K562 (cell line): ENCODE measurements at places on chromosomes 5 and 9. TPM values are rescaled to one million over a fixed set of nuclear protein-coding genes. Genes with fewer than 3 reads are reported as not detected.

The GLIPR2 gene
- total RNA-seq: 3.8 and 4.7 TPM in 2 replicates

The PLCXD3 gene
- total RNA-seq: 0.02 TPM in 1 of 2 replicates, not detected in the other

The KIF20A gene
- 49.0 and 52.6 TPM in 2 replicates for total RNA-seq

The GFI1B gene
- 73.4 and 75.7 TPM in 2 replicates for total RNA-seq

The SLC22A5 gene
- 11.5 and 13.3 TPM in 2 replicates for total RNA-seq

The SPATA31D4 gene
- total RNA-seq: not detected in 2 replicates

The CDH10 gene
- total RNA-seq: not detected in 2 replicates

The C9orf152 gene
- not detected in 2 replicates for total RNA-seq

DNA sequence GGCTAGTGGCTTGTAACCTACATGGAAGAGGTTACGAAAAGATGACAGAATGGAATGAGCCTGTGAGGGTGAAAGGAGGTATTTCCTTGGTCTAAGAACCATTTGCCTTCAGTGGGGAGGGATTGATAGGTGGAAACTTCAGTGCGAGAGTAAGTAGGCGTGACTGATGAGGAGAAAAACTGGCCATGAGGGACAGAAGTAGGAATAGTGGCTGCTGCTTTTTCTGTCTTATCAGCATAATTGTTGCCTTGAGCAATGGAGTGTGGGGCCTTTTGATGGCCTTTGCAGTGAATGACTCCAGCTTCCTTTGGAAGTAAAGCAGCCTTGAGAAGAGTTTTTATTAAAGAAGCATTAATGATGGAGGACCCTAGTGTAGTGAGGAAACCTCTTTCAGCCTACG lies 9.0 kb upstream of the ZNF79 start:
- no peak overlapping the region for H3K27ac ChIP-seq
- no peak for DNase-seq
- H3K4me1 ChIP-seq: peaks cover 12% of the 10 kb centered on the region; the same call in 2 of the 3 replicates
- H3K27me3 ChIP-seq: no peaks in the 10 kb centered on the region
- no peak overlapping the region for H3K4me3 ChIP-seq
- H3K36me3 ChIP-seq: no peaks in the 10 kb centered on the region

DNA sequence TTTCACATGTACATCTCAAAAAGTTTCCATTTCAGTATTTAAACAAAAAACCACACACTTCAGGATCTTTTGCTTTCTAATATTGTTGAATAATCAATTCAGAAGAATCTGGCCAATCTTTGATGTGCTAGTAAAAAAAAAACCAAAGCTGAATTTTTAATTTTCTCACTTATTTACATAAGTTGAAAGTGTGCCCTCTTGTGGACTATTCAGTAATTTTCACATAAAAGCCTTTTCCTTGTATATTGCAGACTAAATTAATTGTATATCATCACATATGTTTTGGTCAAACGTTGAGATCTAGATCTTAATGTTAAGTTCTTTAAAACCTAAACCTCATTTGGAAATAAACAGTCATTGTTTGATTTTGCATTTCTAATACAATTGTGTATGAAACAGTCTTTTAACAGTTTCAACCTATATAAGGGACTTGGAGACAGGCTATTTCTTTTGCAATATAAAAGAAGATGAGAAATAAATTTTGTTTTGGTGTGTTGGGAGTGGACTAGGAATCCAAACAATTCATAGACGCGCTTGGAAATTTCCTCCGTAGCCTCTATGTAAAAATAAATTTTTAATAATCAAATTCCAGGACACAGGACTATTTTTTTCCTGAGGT lies 68.1 kb downstream of the NIPBL start:
- H3K4me3 ChIP-seq: no peak overlapping the region
- H3K4me1 ChIP-seq: no peaks in the 10 kb centered on the region
- no peak overlapping the region for H3K27ac ChIP-seq

- H3K4me1 ChIP-seq: peaks cover 11% of the 10 kb centered on the region
- DNase-seq: no peak
- no peaks in the 10 kb centered on the region for H3K36me3 ChIP-seq
- H3K4me3 ChIP-seq: no peak overlapping the region
Measured at GRCh38 chr9:125393426-125393825, 131.8 kb downstream of the GAPVD1 start.

DNA sequence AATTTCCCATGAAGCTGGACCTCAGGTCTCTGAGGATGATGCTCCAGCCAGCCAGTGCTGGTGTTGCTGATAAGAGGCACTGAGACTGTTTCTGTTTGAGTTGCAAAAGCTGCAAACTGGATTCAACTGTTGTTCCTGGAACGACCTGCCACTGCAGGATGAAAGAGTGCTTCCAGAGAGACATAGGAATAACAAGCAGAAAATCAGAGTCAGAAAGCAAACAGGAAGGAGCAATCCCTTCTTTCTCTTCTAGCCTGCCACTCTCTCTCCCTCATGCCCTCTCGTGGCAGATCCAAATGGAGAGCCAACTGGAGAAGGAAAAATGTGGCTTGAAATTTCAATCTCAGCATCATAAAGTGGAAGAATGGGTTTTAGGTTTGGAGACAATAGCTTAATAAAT lies 110.4 kb downstream of the STARD4 start:
- H3K4me3 ChIP-seq: no peak overlapping the region
- H3K27me3 ChIP-seq: no peaks in the 10 kb centered on the region

DNA sequence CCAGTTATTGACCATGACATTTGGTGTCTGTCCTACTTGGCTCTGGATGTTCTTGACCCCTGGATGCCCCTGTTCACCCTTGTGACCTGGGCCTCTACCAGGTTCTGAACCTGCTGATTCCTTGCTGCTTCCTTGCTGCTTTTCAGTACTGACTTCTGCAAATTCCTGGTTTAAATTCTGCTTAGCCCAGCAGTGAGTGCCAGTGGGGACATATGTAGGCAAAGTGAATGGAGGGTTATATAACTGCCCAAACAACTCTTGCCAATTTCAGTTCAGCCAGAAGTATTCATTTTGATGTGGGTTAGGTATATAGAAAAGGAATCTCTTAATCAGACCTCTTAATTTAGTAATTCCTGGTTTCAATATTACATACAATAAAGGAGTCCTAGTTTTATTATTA lies 220.6 kb downstream of the TAF11L14 start:
- H3K27ac ChIP-seq: no peak overlapping the region
- no peak overlapping the region for H3K4me3 ChIP-seq
- no peaks in the 10 kb centered on the region for H3K36me3 ChIP-seq
- H3K4me1 ChIP-seq: no peaks in the 10 kb centered on the region
- no peaks in the 10 kb centered on the region for H3K27me3 ChIP-seq
- no peak for DNase-seq

DNA sequence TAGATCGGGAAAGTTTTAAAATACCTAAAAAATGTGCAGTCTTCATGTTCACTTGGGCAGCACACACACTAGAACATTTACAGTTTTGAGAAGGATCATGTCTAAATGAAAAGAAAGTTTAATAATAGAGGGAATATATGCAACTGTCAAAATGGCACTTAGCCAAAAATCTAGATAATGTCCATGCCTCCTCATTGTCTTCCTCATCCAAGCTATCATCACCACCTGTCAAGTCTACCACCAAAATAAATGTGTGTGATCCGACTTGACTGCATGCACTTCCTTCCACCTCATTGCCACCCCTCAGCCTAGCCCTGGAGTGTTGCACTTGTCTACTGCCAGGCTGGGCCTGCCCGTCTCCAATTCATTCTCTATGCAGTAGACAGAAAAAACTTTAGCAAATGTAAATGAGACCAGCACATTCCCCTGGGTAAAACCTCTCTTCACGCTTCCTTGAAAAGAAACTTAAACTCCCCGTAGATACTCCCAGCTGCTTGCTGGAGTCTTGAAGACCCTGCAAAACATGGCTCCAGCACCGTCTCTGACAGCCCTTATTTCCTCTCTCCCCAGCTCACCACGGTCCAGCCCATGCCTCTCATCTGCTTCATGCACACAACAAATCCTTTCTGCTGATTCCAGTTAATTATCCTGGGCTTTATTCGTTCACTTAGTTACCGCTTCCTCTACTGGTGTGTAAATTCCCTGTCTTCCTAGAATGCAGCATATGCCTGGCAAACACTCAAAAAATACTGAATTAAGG lies 66.9 kb downstream of the FANCC start:
- DNase-seq: no peak
- no peaks in the 10 kb centered on the region for H3K27me3 ChIP-seq
- H3K4me1 ChIP-seq: peaks cover 3% of the 10 kb centered on the region; the same call in 2 of the 3 replicates
- peaks cover 15% of the 10 kb centered on the region; the same call in 1 of the 3 replicates for H3K36me3 ChIP-seq
- H3K4me3 ChIP-seq: no peak overlapping the region
- no peak overlapping the region for H3K27ac ChIP-seq

DNA sequence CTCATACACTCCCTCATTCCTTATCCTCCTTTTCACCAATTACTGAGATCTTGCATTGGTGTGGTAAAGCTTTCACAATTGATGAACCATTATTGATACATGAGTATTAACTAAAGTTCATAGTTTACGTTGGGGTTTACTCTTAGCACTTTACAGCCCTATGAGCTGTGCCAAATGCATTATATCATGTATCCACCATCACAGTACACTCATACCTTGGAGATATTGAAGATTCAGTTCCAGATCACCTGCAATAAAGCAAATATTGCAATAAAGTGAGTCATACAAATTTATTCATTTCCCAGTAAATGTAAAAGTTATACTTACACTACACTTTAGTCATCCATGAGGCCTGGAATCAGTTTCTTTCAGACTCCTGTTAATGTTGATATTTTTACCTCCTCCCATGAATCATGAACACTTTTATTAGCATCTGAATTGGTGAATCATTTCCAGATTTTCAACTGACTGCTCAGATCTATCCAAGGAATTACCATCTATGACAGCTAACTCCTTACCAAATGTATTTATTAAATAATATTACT lies 546.6 kb upstream of the PTPRD start:
- no peak overlapping the region for H3K27ac ChIP-seq
- H3K4me1 ChIP-seq: no peaks in the 10 kb centered on the region
- H3K4me3 ChIP-seq: no peak overlapping the region
- no peak for DNase-seq

DNA sequence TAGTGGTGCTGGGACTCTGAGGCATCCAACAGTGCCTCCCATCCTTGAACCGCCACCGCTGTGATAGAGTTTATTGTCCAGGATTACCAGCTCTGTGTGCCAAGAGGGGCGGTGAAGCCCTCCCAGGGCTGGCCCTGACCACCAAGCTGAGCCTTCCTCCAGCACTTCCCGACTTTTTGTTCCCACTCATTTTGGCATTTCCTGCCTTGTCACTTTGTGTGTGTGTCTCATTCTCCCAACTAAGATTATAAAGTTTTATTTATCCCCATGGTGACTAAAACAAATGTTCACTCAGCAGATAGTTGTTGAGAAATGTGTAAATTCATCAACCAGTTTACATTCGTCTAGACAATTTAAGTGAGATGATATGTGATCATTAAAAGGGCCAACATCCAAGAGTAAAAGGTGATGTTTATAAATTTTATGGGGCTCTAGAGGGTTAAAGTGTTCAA lies 2.5 kb downstream of the F2R start:
- no peaks in the 10 kb centered on the region for H3K27me3 ChIP-seq
- 0 out of 3 replicates have a peak, but pooled peaks cover 2% of the 10 kb centered on the region for H3K36me3 ChIP-seq
- peaks cover 15% of the 10 kb centered on the region; the same call in 2 of the 3 replicates for H3K4me1 ChIP-seq
- H3K4me3 ChIP-seq: no peak overlapping the region
- DNase-seq: no peak
- no peak overlapping the region for H3K27ac ChIP-seq

DNA sequence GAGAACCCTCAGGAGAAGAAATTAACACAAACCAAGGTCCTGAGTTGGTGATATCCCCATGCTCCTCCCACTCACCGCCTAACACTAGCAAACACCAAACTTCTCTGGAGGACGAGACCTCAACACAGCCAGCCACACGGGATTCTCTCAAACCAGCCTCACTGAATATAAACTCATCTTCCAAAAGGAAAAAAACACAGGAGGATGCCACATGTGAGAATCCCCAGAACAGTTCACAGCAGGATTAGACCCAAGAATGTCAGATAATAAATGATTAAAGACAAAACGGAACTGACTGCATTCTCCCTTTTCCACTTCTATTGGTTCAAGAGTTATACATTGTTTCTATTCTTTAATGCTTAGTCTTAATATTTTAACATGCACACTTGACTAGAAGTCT lies 89.2 kb downstream of the LPAR1 start:
- H3K36me3 ChIP-seq: no peaks in the 10 kb centered on the region
- no peak overlapping the region for H3K27ac ChIP-seq
- H3K4me3 ChIP-seq: no peak overlapping the region
- H3K27me3 ChIP-seq: no peaks in the 10 kb centered on the region

GRCh38 chr9:75657015-75657414 lies 233.5 kb upstream of the PCSK5 start:
- H3K36me3 ChIP-seq: no peaks in the 10 kb centered on the region
- no peak for DNase-seq
- H3K27ac ChIP-seq: no peak overlapping the region
- H3K27me3 ChIP-seq: no peaks in the 10 kb centered on the region
- no peaks in the 10 kb centered on the region for H3K4me1 ChIP-seq

DNA sequence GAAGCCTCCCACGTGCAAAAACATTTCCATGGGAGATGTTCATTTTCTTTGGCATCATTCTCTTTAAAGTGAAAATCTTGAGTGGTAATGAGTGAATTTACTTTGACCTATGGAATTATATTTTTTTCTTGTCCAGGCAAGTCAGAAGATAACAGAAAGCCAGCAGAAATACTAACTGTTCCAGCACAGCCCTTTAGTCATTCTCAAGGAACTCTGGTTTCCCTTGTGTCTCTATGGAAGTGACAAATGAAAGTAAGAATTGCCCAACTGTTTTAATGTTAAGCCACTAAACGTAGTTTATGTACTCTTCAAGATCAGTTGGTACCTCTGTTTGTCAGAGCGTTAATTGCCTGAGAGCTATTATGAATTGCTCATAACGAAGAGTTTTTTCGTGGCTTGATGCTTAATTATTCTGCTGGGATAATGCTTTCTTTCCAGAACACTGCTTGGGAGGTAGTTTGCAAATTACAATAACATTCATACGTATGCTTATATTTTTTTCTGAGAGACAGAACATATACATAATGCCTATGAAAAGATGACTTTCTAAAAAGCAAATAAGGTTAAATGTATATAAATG lies 84.5 kb upstream of the CER1 start:
- no peaks in the 10 kb centered on the region for H3K4me1 ChIP-seq
- no peak overlapping the region for H3K27ac ChIP-seq
- DNase-seq: no peak
- H3K36me3 ChIP-seq: no peaks in the 10 kb centered on the region

GRCh38 chr5:103340717-103341388 lies 82.3 kb downstream of the MACIR start:
- H3K4me3 ChIP-seq: no peak overlapping the region
- H3K4me1 ChIP-seq: no peaks in the 10 kb centered on the region
- DNase-seq: no peak

DNA sequence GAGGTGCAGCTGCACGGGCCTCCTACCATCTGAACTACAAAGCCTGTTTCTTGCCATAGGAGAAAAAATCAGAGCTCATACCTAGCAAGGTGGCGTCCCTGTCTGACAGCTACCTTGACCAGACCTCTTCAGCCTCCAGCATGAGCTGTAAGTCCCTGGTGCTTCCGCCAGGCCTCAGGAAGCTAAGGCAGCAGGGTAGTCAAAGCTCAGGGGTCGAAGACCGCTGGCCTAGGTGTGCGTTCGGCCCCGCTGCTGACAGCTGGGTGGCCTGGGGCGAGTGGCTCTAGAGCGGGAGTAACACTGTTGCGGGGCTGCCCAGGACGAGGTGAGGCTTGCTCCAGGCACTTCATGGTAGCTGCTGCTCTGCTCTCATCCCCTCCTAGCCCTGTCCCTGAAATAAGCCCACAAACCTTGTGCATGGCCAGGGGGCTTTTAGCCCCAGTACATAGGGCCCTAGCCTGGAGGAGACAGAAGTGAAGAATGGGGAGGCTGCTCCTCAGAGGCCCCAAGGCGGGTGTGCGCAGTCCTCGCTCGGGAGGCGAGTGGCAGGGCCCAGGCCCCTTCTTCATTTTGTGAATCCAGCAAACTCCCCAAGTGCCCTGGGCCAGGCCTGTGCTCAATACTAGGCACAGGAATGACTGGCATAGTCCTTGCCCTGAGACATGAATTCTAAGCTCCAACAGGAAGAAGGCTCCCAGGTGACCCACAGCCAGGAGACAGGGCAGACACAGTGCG lies 5.4 kb downstream of the TOR2A start:
- H3K36me3 ChIP-seq: no peaks in the 10 kb centered on the region
- H3K4me3 ChIP-seq: no peak overlapping the region
- no peak overlapping the region for H3K27ac ChIP-seq
- DNase-seq: no peak
- peaks cover 40% of the 10 kb centered on the region for H3K4me1 ChIP-seq
